Mucosa of descending colon (tissue), 3 donors: ENCODE measurements at places on chromosomes 3 and 15.
A peak's percentile ranks its signal among the peaks of the same experiment; 100 is the strongest.

- no peak for DNase-seq
Observed at GRCh38 chr3:16961621-16962205, 77.0 kb downstream of the PLCL2 start.

DNA sequence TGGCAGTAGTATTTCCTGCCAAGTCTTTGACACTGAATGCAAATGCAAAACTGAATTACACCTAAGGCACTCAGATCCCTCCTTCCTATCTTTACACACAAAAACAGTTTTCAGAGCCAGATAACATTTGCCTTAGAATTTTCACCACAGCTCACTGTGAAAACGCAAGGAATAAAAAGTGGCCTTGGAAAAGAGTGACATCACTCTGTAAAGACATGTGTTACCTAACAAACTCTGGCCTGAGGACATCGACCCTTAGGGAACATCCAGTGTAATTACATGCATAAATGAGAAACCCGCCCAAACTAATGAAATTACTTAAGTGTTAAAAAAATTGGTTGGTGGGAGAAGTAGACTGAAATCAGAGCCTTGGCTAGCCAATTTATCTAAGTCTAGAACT, 88.9 kb downstream of the PLOD2 start:
- DNase-seq, result no peak

DNA sequence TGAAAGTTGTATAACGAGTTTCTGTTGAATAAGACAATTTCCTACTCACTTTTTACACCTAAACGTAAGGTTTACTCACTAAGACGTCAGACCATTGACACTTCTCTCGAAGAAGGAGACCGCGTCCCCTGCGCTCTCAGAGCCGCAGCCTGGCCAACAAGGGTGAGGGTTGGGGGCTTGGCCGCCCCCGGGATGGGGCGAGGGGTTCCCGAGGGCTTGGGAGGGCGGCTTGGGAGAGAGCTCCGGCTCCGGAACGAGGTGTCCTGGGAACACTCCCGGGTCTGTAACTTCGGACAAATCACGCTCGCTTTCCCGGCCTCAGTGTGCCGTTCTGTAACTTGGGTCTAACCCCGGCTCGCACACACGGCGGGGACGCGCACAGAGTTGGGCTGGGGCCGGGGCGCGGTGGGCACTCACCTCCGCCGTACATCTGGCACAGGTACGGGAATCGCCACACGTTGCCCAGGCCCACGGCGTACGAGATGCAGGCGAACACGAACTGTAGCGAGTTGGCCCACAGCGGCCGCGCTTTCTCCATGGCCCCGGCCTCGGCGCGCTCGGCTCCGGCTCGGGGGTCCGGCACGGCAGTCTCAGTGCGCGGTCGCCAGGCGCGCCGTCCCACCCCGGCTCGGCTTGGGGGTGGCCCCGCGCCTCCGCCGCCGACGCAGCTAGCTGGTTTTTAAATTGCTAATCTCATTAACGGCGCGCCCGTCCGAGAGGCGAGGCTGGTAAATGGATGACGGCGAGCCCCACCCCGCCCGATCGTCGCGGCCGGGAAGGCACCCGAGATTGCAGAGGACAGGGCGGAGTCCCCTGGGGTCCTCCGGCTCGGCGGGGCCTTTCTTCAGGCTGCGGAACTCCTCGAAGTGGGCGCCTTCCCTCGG, at the start of gene SLC6A20:
SLC6A20 (minus strand) TSS at position 655 of the 884 bp plus-strand sequence; CDS start at position 538, 117 bp downstream.
- peak; percentile 57 for DNase-seq

GRCh38 chr3:54347060-54347459, 224.7 kb downstream of the CACNA2D3 start:
- no peak for DNase-seq

DNA sequence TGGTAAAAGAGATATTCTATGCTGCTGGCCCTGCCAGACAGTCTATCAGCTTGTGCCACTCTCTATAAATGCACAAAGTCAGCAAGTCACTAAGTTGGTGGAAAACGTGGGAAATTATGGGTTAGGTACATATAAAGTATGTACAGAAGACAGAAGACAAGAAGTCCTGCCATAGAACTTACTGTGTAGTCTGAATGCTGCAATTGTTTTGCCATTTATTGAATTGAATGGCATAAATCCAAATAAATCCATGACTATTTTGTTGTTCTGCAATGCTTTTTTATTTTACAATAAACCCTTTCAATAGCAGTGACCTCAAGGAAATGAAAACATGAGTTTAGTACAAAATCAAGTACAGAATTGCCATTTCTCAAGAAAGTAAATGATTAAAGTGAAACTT, 34.1 kb upstream of the TM4SF1 start:
- DNase-seq, result no peak

- peak; percentile 47 for DNase-seq
Observed at GRCh38 chr3:181694805-181695660, 16.7 kb upstream of the SOX2 start.

DNA sequence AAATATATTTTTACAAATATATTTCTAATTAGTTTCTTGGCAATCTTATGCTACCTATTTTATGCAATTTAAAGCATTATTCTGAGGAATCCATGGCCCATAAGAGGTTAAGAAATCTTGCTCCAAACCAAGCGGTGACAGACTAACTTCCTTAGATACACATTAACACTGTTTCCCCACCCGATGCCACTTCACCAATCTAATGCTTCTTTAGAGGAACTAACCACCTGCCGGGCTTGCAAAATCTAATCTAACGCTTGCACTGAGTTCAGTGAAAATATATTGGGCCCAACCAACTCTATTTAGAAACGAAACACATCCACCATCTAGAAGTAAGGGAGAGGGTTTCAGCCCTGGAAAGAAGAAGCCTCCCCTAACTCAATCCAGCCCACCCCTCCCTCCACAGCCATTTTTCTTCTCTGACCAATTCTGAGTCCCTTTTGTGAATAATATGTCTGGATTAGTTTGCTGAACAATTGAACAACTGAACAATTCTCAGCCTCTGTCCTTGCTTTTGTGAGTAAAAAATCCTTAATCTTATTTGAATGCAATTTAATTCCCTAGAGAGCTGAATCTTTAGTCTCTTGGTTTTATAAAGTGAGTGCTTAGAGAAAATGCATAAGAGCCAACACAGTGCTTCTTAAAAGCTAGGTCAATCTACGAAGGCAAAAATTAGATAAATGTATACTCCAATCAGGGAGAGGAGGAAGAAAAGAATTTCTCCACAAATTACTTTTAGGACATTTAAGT, 150.4 kb upstream of the ADAMTS9 start:
- DNase-seq, result no peak

DNA sequence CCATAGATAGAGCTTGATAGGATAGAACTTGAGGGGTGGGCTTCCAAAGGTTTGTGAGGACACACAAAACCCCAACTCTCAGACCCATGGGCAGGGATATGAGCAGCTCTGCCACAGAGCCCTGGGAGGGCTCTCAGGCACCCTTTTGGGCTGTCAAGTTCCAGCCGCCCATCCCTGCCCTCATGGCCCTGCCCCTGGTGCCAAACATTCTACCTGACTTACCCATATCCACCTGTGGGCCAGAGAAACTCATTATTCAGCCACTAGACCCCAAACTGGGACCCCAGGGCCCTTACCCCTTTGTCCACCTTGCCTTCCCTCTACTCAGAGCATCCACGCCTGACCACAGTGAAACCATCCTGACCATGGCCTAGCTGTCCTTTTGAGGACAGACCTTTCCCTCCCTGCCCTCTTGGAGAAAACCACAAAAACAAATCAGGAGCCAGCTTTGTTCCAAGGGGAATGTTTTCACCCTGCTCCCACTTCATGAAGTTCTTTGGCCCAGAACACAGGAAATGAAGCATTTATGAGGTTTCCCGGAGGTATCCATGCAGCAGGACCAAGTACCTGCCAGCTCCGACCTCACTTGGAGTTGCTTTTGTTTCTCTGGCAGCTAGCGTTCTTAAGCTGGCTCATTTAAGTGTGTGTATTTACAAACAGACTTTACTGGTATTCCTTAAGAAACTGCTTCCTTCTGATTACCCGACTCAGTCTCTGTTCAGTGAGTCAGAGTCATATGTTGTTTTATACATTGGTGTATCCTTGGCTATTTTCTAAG, 34.2 kb upstream of the GALNT15 start:
- no peak for DNase-seq

GRCh38 chr3:41369838-41370237, 170.5 kb downstream of the CTNNB1 start:
- DNase-seq, result no peak

DNA sequence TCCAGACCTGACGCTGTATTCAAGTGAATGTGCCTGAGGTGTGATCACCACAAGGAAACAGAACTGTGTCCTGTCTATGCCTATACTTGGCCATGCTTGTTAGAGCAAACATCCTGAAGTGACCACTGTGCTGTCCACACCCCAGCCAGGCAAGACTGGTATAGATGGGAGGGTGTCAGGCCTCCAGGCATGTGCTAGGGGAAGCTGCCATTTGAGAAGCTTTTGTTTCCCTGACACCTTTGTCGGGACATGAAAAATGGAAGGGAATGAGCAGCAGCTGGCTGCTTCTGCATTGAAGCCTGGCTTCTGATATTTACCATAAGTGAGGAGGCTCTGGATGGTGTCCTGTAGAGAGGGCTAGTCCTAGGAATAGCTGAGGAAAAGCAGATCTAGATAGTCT, 106.2 kb downstream of the CPNE4 start:
- DNase-seq, result no peak

GRCh38 chr3:49924683-49925082, 4.9 kb downstream of the MON1A start:
- no peak for DNase-seq

- DNase-seq, result no peak
Observed at GRCh38 chr15:68450192-68450591, 18.2 kb upstream of the ITGA11 start.

DNA sequence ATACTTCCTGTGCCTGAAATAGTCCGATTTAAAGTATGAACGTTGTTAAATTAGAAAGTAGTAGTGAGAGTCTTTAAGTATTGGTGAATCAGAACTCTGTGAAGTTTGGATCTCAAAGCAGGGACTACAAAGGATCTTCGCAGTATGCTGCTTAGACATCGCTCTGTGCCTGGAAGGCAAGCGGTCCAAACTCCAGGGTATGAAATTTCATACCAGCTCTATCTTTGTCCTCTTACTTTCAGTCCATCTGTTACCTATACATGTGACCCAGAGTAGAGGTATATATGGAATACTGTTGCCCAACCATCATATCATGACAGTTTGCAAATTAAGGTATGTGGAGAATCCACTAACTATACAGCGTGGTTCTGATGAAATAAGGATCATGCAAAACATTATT, 34.5 kb downstream of the VPS8 start:
- DNase-seq, result no peak

- DNase-seq, result no peak
Observed at GRCh38 chr3:146407956-146408355, 61.4 kb downstream of the PLSCR2 start.

- no peak for DNase-seq
Observed at GRCh38 chr15:56492791-56493555, 28.0 kb upstream of the MNS1 start.

DNA sequence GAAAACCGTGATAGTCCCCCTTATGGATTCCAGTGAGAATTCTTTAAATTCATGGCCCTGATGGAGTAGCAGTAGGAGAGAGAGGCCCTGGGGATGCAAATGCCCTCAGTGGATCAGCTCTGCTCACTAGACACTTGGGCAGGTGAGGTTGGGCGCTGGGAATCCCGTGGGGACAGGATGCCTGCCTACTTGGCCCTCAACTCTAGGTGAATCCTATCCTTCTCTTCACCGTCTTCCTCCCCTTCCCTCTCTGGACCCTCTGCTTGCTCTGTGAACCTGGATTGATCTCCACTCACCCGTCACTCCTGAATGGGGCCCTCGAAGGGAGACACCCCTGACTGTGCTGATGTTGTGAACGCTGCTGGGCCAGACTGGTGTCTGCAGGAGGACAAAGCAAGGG, 77.4 kb downstream of the SEC22A start:
- DNase-seq, result no peak

DNA sequence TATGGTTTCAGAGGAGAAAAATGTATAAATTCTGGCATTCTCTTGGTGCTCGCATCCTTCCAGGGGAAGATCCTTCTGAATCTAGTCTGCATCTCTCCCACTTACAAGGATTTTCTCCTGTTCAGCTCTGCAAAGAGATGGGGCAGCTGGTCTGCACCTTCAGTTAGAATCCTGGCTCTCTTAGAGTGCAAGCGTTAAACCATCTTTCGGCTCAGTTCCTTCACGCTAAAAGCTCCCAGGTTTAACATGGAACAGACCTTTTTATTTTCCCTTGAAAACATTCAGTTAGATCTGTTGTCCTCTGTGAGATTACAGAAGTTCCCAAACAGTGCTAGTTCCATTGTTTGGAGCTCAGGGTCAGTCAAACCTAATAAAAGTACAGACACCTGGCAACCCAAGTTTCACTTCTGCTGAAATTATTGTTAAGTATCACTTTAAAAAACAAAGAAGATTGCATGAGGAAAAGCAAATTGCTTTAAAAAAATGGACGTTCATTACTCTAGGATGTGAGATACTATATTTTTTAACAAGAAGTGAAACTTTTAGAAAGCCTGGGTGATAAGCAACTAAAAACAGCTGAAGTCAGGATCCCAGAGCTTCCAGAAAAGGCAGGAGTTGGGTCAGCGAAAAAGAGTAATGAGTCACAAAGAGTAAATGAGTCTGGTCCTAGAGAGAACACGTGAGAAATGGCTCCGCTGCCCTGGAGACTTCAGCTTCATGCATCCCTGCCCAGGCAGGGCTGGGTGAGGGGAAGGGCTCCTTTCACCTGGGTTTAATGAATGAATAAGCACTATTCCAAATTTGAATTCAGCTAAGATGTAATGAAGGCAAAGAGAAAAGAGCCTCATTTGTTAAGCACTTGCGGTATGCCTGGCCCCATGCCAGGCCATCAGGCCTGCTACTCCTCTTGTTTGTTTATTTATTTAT, 63.3 kb downstream of the ABTB1 start:
- no peak for DNase-seq

DNA sequence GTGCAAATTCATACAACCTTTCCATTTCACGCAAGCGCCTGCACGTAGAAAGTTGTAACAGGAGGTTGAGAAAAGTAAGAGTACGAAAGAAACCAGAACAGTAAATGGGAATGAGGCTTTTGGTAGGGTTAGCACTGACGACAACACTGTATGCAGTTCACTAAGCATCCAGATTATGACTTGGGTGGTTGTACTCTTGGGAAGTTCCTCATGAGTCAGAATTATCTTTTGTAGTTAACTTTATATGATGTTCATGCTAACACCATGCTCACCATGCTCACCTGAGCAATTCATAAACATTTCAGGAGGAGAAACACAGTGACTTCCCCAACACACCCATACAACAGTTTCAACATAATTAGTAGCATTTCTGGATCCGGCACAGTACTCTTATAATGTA, 3.0 kb upstream of the LPP start:
- no peak for DNase-seq

DNA sequence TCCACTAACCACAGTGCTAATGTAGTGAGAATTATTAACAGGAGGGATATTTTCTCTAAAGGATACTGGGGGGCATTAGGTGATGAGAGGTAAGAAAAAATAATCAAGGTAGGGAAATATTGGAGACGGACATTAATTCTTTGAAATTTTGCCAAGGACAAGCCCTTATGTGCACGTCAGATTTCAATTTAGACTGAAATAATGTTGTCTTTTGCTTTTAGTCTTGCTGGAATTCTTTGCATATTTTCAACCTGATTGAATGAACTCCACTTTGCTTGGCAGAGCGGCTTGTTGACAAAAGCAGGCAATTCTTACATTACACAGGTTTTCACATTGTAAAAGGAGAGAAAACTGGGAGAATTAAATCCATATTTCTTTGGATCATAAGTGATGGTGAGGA, 25.0 kb upstream of the C3orf52 start:
- no peak for DNase-seq

- no peak for DNase-seq
Observed at GRCh38 chr15:89611317-89611716, 36.0 kb downstream of the TICRR start.

GRCh38 chr15:78343276-78344060, 3.3 kb downstream of the CRABP1 start:
- DNase-seq, result no peak
